Posterior vena cava (tissue), 2 donors: ENCODE measurements at places on chromosomes 6 and 20. TPM values are rescaled to one million over a fixed set of nuclear protein-coding genes. Genes with fewer than 3 reads are reported as not detected.
A peak's percentile ranks its signal among the peaks of the same experiment; 100 is the strongest.

DNA sequence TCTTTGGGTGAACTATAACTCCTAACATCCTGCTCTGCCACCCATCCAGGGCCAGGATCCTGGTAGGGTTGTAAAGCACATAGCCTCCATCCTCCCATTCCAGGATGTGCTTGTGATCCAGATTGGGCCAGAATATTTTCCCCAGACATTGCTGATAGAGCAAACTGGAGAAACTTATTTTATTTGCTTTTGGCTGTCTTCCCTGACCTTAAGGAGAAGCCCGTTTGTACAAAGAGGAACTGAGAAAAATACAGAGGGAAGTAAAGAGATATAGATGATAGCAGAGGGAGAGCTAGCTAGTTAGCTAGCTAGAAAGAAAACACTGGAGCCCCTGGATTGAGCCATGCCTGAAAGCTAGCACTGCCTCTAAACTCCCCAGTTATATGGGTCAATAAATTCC is 9.0 kb upstream of the HDAC2 start:
- DNase-seq = no peak

GRCh38 chr6:139230391-139230840 is 61.4 kb downstream of the TXLNB start:
- no peak for DNase-seq

DNA sequence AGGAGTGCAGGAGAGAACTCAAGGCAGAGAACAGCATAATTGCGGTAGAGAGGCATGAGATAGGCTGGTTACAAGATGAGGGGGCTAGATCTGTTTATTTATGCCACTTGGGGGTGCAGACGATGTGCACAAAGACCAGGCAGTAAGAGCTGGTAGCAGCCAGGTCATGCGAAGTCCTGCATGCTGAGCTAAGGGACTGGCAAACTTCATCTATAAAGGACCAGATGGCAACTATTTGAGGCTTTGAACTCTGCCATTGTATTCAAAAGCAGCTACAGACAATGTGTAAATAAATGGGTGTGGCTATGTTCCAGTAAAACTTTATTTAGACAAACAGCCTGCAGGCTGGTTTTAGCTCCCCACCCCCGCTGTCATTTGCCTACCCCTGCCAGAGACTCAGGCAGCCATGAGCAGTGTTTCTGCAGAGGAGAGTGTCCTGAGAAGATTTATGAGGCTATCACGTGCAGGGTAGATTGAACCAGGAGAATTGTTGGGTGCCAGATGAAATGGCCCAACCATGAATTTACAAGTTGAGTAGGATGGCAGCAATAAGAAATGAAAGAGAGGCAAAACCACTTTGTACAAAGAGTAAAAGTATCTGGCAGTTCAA is 253.4 kb upstream of the MOCS1 start:
- DNase-seq = no peak

DNA sequence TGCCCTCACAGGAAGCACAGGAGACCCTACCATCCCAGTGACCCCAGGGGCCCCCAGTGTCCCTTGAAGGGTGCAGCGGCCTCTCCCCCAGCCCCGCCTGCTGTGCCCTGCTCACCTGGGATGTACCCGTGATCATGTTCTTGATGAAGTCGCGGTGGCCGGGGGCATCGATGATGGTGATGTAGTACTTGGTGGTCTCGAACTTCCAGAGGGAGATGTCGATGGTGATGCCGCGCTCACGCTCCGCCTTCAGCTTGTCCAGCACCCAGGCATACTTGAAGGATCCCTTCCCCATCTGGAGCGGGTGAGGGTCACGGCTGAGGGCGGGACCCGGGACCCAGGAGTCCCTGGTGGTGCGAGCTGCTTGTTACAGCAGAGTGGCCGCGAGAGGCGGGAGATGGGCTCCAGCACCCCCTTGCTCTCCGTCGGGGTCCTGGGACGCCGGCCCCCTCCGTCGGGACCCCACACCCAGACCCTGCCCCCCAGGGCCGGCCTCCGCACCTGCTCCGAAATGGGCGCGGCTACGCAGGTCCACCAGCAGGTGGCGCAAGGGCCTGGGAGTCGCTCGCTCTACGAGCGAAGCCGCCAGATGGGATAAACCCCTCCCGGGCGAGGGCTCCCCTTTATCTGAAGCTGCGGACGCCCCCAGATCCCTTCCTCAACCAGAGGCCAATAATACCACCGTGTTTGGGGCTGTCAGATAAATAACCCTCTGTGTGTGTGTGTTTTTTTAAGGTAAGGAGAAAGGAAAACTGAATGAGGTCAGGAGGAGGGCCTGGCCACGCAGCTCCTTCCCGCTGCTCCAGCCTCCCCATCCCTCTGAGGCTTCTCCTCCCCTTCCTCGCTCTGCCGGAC is 2.9 kb downstream of the EEF1A2 start:
- no peak for DNase-seq

DNA sequence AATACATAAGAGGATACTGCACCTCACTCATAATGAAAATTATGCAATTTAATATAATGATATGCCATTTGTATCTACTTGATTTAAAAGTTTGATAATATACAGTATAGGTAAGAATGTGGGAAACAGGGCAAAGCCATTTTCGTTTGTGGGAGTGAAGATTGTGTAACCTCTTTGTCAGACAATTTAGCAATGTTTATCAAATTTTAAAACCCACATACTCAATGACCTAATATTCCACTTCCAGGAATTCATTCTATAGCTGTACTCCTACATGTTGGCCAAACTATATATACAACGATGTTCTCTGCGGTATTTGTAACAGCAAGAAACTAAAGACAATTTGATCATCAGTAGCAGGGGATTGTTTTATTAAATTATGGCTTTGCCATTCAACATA is 17.8 kb upstream of the FKBP5 start:
- DNase-seq = no peak

DNA sequence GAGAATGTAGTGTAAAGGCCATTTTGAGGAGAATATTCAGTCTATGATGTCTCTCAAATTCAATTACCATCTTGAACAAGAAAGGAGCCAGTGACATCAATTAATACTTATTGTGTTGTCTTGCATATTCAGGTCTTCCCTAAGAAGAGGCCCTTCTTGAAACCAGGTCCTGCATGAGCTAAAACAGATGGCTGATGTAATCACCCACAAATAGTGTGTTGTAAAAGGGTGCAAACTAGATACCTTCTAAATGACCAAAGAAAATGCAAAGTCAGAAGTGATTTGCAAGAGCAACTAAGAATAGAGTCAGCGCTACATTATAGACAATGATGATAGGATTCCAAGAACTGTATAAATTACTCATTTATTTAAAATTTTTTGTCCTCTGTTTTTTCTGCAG is 97.0 kb downstream of the BTBD3 start:
- DNase-seq = no peak

DNA sequence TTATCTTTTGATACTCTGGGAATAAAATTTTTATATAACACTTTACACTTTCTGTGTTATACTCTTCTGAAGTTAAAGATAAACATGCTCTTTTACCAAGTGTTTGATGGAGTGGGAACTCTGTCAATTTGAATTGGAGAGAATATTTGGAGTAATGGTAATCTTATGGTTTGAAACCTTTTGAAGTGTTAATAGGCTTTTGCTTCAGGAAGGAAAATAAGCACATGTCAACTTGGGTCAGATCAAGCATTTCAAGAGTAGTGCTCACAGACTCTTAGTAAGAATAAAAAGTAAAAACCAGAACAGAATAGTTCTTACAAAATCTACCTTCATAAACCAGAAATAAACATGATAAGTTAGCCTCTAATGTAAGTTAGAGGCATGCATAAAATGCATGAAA is 24.4 kb upstream of the IRAK1BP1 start:
- no peak for DNase-seq

DNA sequence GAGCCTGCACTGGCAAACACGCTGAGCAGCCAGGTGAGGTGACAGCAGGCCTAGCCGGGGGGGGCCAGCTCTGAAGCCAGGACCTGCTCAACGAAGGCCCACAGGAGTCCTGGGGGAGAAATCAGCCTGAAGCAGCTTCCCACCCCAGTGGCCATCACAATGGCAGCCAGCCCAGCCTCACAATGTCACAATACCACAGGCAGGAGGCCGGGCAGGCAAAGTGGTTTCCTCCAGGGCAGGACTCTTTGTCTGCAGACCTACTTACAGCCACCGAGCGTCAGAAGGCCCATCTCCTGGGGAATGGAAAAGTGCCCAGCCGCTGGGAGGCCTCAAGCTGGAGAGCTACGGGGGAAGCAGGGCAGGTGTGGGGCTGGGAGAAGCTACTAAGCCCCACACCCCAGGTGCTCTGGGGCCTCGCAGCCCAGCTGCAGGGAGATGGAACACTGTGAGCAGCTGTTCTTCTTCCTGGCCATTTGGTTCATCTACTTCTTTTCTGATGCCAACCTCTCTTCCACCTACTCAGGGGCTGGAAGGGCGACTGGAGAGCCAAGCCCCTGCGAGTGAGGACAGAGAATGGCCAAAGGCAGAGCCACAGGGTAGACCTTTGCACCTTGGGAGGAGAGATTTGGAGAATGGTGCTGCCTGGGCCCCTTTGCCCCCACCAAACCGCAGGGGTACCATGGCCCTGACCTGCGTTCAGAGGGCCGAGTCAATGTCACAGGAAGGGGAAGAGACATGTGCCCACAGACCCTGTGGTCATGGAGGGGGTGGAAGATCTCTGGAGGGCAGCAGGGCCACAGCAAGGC is 22.3 kb upstream of the AVP start:
- no peak for DNase-seq

GRCh38 chr20:45344168-45344860 is 3.9 kb downstream of the SDC4 start:
- peak; percentile 86 for DNase-seq

- DNase-seq = no peak
Observed at GRCh38 chr6:63839485-63839884, 203.9 kb downstream of the PHF3 start.

GRCh38 chr6:110646419-110646698 is 168.9 kb downstream of the CDK19 start:
- no peak for DNase-seq

DNA sequence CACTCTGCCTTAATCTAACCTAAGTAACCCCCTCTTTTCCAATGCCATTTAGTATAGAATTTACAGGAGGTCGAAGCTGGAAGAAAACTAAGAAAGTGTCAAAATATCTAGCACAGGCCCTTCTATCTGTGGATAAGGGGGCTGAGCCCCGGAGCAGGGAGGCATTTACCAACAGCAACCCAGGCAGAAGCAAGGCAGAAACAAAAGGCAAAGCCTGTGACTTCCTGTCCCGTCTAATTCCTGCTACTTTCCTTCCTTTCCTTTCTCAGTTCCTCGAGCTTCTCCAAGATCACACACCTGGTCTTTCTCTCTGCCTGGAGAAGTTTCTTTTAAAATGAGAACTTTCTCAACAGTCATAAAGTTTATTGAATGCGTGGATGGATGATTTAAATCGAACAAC is 146.0 kb downstream of the FOXA2 start:
- DNase-seq = no peak

DNA sequence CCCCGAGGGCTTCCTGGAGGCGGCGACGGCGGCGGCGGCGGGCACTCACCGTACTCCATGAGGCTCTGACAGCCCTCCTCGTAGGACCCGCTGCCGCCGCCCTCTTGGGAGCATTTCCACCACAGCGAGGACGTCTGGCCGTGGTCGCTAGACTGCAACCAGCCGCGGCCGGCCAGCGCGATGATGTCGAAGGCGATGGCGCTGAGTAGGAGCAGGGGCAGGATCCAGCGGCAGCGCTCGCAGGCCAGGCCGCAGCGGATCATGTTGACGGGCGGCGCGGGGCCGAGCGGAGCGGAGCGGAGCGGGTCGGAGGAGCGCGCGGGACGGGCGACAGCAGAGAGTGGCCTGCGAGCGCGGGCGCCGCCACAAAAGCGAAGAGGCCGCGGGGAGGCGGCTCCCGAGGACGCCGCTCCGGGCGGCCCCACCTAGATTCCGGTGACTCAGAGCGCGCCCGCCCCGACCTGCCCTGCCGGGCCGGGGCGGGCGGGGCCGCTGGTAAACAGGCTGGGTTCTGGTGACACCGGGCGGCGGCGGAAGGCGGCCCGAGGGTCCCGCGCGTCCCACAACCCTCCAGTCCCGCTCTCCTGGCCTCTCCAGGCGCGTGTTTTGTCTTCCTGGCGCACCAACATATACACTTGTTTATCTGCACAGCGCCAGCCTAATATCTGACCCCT is at the start of gene PERP:
TSS of gene PERP (minus strand) at position 342 of the 674 bp plus-strand sequence. CDS start at position 263, 79 bp downstream.
- DNase-seq = peak; percentile 88

The CASS4 gene
- total RNA-seq = 1.2 TPM

The GLP1R gene
- not detected for total RNA-seq
